NCI-H526 (cell line): ENCODE measurements at places on chromosomes 6 and 20.
A peak's percentile ranks its signal among the peaks of the same experiment; 100 is the strongest.

- no peak for DNase-seq
These were observed 64.0 kb upstream of the SGK1 start for GRCh38 chr6:134381959-134382358.

- no peak for DNase-seq
These were observed 10.7 kb downstream of the HMGN3 start for GRCh38 chr6:79223611-79224404.

- DNase-seq, result no peak
These were observed 7.5 kb downstream of the NFATC2 start for GRCh38 chr20:51535075-51535386.

DNA sequence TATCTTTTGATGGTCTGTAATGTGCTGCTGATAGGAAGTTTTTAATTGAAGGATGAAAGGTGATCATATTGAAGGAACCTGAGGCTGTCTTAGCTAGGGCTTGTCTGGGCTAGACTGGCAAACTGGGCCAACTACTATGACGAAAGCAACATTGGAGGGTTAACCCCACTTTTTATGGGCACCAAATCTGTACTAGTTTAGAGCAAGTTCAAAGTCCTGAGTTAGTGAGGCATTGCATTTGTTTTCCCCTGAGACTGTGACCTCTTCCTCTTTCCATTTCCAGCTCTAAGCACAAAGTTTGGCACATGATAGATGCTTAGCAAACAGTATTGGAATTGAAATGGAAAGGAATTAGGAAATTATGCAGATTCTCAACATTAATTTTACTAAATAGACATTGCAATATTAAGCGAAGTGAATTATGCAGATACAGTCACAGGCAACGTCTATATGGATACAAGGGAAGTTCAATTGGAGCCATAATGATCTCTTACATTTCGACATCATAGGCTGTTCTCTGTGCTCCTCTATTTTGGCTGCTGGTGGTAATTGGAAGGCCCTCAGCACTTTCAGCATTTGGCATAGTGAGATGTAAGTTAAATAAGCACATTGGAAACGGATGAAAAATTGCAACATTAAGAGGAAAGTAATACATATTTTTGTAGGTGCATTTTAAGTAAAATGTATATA lies 22.2 kb downstream of the CEP57L1 start:
- DNase-seq, result peak; percentile 13

- DNase-seq, result peak; percentile 64
These were observed 88.1 kb downstream of the HDGFL1 start for GRCh38 chr6:22657352-22657980.

DNA sequence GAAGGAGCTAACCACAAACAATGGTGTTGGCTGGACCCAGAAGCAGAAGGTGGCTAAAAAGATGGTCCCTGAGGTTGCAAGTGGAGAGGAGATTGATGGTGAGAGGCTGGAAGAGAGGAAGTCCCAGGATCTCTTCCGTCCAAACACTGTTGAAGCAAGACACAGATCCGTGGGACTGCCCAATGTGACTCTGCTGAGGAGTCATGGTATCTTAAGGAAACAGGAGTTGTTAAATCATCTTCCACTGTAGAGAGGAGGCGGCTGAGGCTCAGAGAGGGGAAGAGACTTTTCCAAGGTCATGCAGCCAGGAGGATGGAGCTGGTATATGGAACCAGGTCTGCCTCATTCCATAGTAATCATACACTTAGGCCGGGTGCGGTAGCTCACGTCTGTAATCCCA lies 4.1 kb upstream of the ZNF335 start:
- no peak for DNase-seq

DNA sequence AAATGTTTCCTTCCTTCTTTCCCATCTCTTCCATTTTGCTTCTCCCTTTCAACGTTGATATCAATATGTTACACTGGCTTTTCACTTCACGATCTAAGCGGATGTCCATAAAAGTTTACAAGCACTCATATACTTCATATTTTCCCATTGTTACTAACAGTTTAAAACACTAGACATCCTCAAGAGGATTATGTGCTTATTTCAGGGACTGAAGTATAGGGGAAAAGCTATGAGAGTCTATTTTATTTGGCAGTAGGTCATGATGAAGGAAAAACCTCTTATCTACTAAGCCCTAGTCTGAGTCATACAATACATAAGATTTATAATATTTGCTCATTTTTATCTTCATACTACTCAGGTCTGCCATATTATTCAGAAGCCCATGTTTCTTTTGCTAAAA lies 20.6 kb upstream of the EPB41L2 start:
- DNase-seq, result no peak

DNA sequence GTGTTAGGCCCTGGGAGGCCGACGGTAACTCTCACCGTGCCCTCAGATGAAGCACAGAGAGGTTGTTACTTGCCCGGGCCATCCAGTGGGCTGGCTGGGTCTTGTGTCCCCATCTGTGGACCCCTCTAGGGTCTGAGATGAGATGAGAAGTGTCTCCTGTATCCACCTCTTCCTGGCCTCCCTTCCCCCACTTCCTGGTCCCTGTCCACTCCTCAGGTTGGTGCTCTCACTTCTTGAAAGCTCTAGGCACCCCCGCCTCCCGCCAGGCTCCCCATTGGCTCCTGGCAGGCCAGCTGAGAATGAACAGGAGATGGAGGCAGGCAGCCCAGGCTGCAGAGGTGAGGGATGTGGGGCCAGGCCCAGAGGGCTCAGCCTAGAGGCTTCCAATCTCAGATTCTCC lies 1.5 kb downstream of the MMP24OS start:
- no peak for DNase-seq

DNA sequence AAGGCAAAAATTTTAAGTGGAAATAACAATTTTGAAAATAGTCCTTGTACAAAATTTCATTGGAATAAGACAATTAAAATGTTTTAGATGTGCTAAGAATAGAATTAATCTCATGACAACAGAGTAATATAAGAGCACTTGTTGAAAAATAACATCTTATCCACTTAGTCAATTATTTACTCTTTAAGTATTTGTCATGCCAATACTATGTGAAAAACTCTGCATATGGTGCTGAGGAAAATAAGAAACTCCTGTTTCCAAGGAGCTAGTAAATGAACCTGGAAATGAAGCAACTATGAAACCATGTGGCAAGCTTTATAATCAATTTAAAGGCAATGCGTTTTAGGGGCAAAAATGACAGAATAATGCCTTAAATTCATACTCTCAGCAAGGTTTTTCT lies 42.7 kb upstream of the HCRTR2 start:
- DNase-seq, result no peak

DNA sequence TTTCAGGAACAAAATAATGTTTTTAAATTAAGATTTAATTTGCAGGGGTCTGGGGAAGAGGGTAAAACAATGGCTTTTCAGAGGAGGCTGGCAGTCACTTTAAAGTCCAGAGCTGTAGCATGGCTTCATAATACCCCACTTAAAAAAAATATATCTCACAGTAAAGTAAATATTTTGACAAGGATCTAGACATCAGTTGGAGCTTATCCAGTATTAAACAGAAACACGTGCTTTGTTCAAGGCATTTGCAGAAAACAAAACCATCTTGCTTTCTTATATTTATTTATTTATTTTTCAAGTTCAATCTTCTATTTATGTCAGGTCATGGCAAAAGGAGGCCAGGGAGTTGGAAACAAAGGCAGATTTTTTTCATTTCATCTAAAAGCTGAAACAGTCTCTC lies 53.3 kb upstream of the PRL start:
- DNase-seq, result no peak

GRCh38 chr20:25464501-25465242 lies 57.2 kb downstream of the GINS1 start:
- no peak for DNase-seq

DNA sequence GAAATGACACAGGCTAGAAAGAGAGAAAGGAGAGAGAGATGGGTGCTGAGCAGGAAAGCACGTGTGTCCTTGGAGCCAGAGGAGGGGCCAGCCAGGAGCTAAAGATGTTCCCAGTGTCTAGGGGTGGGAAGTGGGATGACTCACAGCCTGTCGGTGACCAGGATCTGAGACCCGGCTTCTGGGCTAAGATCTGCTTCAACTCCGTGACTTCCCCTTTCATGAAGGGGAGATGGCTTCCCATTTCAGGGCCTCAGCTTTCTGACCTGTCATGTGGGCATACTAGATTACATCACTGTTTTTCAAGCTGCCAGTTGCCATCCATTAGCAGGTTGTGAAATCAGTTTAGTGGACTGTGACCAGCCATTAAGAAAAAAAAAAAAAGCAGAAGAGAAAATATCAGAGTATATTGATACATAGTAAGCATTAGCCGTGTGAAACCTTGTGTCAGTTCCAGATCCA lies 5.4 kb downstream of the TGM3 start:
- DNase-seq, result no peak

- DNase-seq, result no peak
These were observed 565.7 kb upstream of the BTBD3 start for GRCh38 chr20:11352041-11352440.

DNA sequence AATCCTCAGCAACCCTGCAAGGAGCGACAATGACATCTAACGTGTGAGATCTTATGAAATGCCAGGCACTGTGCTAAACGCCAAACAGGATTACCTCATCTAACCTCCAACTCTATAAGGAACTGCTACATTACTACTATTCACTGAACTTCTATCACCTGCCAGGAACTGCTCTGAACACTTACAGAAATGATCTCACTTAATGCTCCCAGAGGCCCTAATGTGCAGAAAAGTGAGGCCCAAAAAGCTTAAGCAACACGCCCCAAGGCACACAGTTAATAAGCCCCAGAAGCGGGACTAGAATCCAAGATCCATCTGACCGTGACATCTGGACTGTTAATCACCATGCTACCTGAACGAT lies 28.5 kb downstream of the TRAM2 start:
- DNase-seq, result no peak

GRCh38 chr20:37394543-37395409 lies 48.8 kb downstream of the SRC start:
- DNase-seq, result peak; percentile 85

DNA sequence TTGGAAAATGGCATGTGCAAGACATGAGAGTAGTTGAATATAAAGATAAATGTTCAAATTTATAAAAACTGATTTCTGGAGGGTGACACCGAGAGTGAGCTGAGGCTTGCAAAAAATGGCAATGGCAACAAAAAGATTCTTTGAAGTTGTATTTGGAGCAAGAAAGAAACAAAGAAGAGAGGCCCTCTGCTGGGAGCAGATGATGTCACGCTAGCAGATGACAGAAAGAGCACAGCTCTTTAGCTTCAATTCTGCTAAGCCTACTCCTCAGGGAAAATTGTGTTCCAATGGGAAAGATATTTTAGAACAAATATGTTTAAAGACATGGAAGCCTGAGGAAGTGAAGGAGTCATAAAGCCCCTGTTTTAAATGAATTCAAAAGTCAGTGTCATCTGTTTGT lies 125.3 kb upstream of the NOX3 start:
- DNase-seq, result no peak

- no peak for DNase-seq
These were observed 6.0 kb downstream of the CCN5 start for GRCh38 chr20:44720997-44721784.

- DNase-seq, result no peak
These were observed 246.6 kb downstream of the LY86 start for GRCh38 chr6:6835223-6835503.
